Astrocyte (in vitro differentiated cells and primary cell): ENCODE measurements at places on chromosomes 1 and 21. TPM values are rescaled to one million over a fixed set of nuclear protein-coding genes. Genes with fewer than 3 reads are reported as not detected.

Gene TFF2
- not detected in 2 replicates for total RNA-seq

Gene C1QB
- not detected in 2 replicates for total RNA-seq

DNA sequence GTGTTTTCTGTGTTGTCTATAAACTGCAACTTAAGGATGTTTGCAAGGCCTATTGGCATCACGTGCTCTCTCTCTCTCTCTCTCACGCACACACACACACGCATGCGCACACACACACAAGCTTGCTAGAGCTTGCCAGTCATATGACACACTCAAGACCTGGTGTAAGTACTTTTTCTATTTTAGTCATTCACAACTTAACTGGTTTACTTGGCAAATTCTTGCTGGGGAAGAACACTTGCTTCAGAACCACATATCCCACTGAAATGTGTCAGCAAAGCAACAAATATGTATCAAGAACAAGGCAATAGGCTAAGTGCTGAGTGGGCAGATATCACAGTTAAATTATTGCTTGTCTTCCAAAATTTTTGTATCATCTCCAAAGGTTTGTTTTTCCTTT lies 107.8 kb downstream of the DISC1 start:
- no peak overlapping the region for H3K4me3 ChIP-seq
- H3K36me3 ChIP-seq: no peaks in the 10 kb centered on the region
- H3K27me3 ChIP-seq: no peaks in the 10 kb centered on the region
- DNase-seq: peak; percentile 21
- H3K4me1 ChIP-seq: no peaks in the 10 kb centered on the region

- H3K4me3 ChIP-seq: no peak overlapping the region
- no peak overlapping the region for H3K27ac ChIP-seq
- H3K27me3 ChIP-seq: no peaks in the 10 kb centered on the region
- H3K36me3 ChIP-seq: no peaks in the 10 kb centered on the region
Measured at GRCh38 chr1:218743861-218744505, 398.8 kb downstream of the TGFB2 start.

GRCh38 chr1:68307378-68307787 lies 75.1 kb upstream of the WLS start:
- no peak overlapping the region for H3K4me3 ChIP-seq
- H3K27ac ChIP-seq: no peak overlapping the region
- peaks cover 8% of the 10 kb centered on the region for H3K27me3 ChIP-seq
- no peaks in the 10 kb centered on the region for H3K36me3 ChIP-seq

DNA sequence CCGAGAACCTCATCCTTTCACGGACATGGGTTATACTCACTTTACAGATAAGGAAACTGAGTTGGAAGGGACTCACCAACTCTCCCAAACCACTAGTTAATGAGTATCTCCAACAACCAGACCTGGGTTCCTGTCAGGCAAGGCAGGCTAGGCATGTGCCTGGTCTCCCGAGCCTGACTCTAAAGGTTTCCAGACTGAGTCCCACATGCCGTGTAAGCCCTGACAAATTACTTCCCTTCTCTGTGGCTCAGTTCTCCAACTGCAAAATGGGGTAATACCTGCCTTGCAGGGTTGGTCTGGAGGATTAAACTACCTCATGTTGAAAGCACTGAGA lies 34.3 kb downstream of the SSBP3 start:
- H3K4me3 ChIP-seq: no peak overlapping the region
- DNase-seq: no peak
- H3K27me3 ChIP-seq: no peaks in the 10 kb centered on the region
- H3K36me3 ChIP-seq: no peaks in the 10 kb centered on the region
- no peak overlapping the region for H3K27ac ChIP-seq

GRCh38 chr1:204132718-204133117 lies 19.1 kb downstream of the ETNK2 start:
- DNase-seq: no peak
- no peaks in the 10 kb centered on the region for H3K27me3 ChIP-seq
- no peak overlapping the region for H3K4me3 ChIP-seq
- no peak overlapping the region for H3K27ac ChIP-seq
- H3K36me3 ChIP-seq: no peaks in the 10 kb centered on the region

DNA sequence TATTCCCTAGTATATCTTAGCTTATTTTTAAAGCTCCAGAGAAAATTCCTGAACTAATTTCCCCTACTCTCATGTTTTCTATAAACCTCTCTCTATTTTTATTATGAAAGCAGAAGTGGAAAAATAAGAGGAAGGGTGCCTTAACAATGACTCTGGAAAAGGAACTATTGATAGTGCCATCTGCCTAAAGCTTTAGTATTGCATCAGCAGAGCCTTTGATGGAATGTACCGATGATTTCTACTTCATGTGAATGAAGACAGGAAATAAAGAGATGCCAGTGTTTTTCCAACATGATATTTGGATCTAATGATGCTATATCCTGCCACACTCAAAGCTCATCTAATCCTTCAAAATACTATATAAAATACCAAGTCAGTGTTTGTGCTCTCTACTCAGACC lies 35.1 kb downstream of the TNFSF18 start:
- H3K27me3 ChIP-seq: no peaks in the 10 kb centered on the region
- no peak for DNase-seq
- no peak overlapping the region for H3K4me3 ChIP-seq
- no peaks in the 10 kb centered on the region for H3K4me1 ChIP-seq
- no peaks in the 10 kb centered on the region for H3K36me3 ChIP-seq

GRCh38 chr1:202268032-202268431 lies 73.7 kb downstream of the UBE2T start:
- no peaks in the 10 kb centered on the region for H3K4me1 ChIP-seq
- H3K36me3 ChIP-seq: no peaks in the 10 kb centered on the region
